ENCODE measurements at places on chromosomes 16 and 17.

DNA sequence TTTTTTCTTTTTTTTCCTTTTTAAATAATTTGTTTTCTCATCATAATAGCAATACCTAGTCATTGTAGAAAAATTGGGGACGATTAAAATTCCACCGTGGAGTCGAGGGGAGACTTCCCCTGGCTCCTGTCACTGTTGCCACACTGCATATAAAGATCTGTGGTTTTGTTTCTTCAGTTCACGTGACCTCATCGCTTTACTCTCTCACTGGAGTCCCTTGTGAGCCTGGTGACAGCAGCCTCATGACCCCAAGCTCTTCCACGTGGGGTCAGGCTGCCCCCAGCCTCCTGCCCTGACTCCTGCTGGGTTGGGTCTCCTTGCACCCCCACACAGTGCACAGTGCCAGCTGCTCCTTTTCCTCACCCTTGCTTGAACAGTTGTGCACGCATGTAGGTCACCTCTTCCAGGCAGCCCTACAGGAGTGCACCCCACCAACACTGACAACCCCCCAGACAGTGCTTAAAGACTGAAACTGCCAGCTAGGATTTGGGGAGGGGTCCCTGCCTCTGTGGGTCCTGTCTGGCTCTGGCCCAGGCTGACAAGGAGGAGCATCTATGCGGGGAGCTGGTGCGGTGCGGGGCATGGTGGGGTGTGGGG, 7.3 kb upstream of the METRNL start:
- DNase-seq = no peak

GRCh38 chr17:32487473-32488176, 832 bp downstream of the CDK5R1 start:
- DNase-seq = no peak

- peak; percentile 76 for DNase-seq
These were observed at the start of gene TANC2 for GRCh38 chr17:62965686-62966425. TANC2 (plus strand) TSS chr17:62966235; CDS start chr17:63009560, 43,325 bp downstream.

- no peak for DNase-seq
These were observed 17.2 kb downstream of the CASKIN2 start for GRCh38 chr17:75498039-75498725.

DNA sequence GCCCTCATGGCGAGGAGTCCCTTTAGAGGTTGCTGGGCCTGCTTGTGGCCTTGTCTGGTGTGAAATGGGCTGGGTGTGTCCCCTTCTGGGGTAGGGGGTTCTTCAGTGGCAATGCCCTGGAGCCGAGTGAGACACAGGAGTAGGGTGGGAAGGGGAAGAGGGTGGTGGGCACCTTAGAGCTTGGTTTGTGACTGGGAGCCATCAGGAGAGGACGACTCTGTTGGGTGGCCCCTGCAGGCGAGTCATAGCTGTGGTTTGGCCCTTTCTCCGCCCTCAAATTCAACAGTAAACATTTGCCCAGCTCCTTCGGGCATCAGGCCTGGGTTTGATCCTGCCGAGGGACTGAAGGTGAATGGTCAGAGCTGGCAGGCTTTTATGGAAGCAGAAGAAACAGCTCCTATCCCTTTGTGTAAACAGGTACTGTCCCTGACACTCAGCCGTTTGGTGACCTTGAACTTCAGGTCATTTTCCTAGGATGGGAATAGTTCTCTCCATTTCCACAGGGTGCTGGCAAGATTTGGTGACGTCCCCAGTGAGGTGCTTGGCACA, 2.9 kb downstream of the E4F1 start:
- DNase-seq = no peak

- DNase-seq = no peak
These were observed 4.6 kb downstream of the SLC12A4 start for GRCh38 chr16:67963662-67964321.

DNA sequence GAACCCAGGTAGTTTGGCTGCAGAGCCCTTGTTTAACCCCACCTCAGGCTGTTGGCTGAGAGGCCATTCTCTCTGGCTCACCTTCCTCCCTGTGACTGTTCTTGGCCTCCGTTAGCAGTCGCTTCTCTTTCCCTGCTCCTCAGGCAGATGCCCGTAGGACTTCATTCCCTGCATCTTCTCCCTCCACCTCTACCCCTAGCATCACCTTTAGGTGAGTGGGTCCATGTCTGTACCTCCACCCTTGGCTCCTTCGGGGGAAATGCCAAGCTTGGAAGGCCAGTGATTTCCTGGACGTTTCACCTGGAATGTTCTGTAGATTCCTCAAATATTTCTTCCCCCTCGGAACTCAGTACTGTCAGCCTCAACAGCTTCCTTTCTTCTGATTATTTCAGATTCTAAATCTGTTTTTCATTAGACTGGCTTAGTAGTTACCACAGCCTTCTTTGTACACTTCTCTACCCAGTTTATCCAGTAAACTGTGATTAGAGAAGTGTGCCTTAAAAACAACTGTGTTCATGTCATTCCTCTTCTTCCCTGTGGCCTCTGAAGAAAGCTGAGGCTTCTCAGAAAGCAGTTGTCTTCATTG, 227.9 kb downstream of the MSI2 start:
- peak; percentile 90 for DNase-seq

DNA sequence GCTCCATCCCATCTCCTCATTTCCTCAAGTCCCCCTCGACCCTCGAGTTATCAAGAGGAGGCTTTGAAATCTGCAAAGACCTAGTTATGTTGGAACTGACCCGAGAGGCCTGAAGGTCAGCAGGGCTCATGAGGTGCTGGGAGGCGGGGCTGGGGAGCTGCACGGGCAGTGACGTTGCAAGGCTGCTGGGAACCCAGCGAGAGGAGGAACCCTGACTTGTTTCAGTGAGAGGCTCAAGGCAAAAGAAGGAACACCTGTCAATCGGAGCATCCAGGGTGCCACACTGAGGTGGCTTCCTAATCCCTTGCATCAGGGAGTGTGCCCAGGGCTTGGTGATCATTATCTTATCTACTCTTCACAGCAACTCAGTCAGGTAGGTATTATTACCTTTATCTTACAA, 86.9 kb downstream of the CDH11 start:
- DNase-seq = no peak

- DNase-seq = peak; percentile 7
These were observed 440 bp downstream of the NPRL3 start for GRCh38 chr16:138049-138417.

DNA sequence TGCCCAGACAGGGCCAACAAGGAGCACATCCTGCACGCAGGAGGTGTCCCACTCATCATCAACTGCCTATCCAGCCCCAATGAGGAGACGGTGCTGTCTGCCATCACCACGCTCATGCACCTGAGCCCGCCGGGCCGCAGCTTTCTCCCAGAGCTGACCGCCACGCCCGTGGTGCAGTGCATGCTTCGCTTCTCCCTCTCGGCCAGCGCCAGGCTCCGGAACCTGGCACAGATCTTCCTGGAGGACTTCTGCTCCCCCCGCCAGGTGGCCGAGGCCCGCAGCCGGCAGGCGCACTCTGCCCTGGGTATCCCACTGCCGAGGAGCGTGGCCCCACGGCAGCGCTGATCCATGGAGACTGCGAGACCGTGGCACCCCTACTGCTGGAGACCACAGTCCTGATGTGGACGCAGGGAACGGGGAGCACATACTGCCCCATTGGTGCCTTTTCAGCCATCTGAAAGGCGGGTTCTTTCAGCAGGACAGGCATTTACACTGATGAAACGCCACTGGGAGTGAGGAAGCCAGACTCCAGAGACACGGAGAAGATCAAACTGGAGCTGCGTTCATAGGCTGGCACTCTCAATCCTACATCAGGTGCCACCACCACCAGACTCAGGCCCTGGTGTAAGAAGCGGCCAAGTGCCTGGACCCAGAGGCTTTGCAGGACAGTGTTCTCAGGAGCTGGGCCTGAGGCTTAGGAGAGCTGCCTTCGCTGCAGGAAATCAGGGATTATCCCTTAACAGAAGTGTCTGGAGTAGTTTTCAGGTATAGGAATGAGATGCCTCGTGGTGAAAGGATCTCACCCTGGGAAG, 2.6 kb downstream of the NT5C start:
- no peak for DNase-seq

All from fibroblast of upper back skin (primary cell).